ENCODE measurements at places on chromosomes 13 and 19.

DNA sequence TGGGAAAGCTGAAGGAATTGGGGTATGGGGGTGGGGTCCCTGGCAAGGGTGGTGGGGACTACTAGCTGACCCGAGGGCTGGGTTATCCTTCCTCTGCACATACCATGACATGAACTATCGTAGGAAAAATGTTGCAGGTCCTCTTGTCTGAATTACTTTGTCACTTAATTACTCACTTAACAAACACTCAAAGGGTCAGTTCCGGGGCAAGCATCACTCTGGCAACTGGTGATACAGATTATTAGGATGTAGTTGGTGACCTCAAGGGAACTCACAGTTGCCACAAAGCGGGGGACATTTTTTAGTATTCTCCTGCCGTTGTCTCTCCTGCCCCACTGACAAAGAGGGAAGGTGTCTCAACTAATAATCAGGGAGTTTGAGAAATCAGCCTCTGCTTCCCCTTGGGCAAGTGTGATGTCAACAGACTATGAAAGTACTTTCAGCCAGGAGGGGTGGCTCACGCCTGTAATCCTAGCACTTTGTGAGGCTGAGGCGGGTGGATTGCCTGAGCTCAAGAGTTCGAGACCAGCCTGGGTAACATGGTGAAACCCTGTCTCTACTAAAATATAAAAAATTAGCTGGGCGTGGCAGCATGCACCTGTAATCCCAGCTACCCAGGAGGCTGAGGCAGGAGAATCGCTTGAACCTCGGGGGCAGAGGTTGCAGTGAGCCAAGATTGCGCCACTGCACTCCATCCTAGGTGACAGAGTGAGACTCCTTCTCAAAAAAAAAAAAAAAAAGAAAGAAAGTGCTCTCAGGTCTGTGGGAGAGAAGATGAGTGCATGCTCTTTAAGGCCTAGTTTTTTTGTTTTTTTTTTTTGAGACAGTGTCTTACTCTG lies 10.3 kb downstream of the DNAJB1 start:
- no peak for DNase-seq

GRCh38 chr13:99046851-99047250 lies 69.0 kb upstream of the DOCK9 start:
- DNase-seq: no peak

- no peak for DNase-seq
These were observed 64.6 kb upstream of the SOX21 start for GRCh38 chr13:94776956-94777355.

- DNase-seq: no peak
These were observed 42.1 kb downstream of the ZNF146 start for GRCh38 chr19:36256853-36257519.

- no peak for DNase-seq
These were observed 755 bp upstream of the ZNF726 start for GRCh38 chr19:23913931-23914330.

GRCh38 chr19:4691373-4691772 lies 21.2 kb upstream of the MYDGF start:
- no peak for DNase-seq

GRCh38 chr13:101917475-101917810 lies 465.0 kb downstream of the ITGBL1 start:
- DNase-seq: peak; percentile 90

- DNase-seq: no peak
These were observed 169.6 kb upstream of the SOX1 start for GRCh38 chr13:111897178-111897845.

DNA sequence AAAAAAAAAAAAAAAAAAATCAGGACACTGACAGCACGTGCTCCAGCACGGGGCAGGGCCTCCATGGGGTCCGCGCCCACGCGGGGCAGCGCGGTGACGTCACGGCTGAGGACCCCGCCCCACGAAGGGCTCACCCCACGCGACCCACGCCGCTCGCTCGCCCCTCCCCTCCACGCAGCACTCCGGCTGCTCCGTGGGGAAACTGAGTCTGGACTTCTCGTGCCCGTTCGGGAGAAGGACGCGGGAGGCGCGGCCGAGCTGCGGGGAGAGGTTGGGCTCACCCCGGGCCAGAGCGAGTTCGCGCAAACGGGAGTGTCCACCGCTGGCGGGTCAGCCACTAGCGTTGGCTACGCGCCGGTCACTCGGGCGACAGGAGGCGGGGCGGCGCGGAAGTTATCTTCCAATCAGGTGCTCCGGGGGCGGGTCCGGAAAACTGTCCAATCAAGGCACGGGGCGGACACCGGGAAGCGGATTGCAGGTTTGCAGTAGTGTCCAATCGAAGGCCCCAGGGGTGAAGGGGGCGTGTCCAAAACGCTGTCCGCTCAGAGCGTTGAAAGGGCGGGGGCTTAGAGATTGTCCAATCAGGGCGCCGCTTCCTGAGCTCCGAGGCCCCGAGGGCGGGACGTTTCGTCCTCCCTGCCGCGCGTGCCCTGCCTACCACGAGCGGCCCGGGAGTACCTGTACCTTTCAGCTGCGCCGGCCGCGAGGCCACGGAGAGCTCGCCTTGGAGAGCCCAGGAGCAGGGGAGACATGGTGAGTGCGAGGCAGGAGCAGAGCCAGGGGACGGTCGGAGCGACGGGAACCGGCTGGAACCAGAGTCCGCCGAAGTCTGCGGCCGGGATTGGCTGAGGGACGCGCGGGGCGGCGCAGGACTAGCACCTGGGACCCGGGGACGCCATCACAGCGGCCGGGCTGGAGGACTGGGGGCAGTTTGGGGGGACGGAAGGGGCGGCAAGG lies at the start of gene ZNF57:
Gene ZNF57 (plus strand): TSS at position 633 of the 957 bp plus-strand sequence. CDS start 118 bp downstream, at position 751.
- peak; percentile 99 for DNase-seq

DNA sequence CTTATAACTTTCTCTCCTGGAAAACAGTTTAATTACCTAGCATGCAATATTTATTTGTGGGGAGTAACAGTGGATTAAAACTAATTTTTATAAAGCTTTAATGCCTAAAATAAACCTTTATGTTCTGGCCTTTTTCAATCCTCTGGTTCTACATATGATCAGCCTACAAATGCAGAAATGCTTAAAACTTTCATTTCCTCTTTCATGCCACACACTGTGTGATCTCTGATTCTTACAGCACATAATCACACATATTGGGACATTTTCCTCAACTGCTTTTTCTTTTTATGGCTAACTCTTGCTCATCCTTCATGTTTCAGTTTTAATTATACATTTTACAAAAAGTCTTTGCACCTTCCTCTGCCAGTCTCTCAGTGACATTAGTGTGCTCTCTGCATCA lies 910.8 kb upstream of the SLITRK6 start:
- no peak for DNase-seq

- no peak for DNase-seq
These were observed 396.9 kb downstream of the MYO16 start for GRCh38 chr13:109026266-109026665.

GRCh38 chr19:42276821-42277220 lies 7.8 kb downstream of the CIC start:
- DNase-seq: peak; percentile 24

- DNase-seq: no peak
These were observed 88.7 kb upstream of the PCDH9 start for GRCh38 chr13:67318860-67319259.

GRCh38 chr13:58085819-58086218 lies 454.3 kb downstream of the PCDH17 start:
- DNase-seq: no peak

GRCh38 chr13:52894413-52894812 lies 46.0 kb upstream of the PCDH8 start:
- no peak for DNase-seq

DNA sequence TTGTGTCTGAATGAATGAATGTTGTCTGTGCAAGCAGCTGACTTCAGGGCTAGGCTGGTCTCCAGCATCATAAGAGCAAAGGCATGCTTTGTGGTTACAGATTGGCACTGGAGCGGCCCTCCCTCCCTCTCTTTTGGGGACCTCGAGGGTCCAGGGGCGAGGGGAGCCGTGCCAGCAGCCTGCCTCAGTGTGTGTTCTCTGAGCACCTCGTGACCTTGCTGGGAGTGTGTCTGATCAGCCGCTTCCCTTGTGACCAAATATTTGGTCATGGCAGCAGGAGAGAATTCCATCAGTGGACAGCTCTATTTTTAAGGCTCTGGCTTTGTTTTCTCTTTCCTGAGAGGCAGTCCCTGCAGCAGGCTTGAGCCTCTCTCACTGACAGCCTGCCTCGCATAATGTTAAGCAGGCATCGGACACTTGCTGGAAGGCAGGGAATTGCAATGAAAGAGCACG lies 329.7 kb downstream of the UQCRFS1 start:
- no peak for DNase-seq

DNA sequence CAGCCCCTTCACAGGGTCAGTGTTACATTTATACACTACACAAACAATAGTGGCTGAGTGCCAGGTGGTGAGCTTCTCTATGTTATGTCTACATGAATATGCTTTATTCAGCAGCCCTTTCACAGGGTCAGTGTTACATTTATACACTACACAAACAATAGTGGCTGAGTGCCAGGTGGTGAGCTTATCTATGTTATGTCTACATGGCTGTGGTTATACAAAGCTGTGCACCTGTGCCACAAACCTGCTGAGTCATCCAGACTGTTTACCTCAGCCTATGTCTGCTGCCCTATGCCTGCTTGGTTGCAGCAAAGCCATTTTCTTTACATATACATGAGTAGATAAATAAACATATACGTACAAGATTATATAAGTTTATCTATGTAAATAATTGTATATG lies 76.5 kb downstream of the ZNF726 start:
- DNase-seq: no peak

DNA sequence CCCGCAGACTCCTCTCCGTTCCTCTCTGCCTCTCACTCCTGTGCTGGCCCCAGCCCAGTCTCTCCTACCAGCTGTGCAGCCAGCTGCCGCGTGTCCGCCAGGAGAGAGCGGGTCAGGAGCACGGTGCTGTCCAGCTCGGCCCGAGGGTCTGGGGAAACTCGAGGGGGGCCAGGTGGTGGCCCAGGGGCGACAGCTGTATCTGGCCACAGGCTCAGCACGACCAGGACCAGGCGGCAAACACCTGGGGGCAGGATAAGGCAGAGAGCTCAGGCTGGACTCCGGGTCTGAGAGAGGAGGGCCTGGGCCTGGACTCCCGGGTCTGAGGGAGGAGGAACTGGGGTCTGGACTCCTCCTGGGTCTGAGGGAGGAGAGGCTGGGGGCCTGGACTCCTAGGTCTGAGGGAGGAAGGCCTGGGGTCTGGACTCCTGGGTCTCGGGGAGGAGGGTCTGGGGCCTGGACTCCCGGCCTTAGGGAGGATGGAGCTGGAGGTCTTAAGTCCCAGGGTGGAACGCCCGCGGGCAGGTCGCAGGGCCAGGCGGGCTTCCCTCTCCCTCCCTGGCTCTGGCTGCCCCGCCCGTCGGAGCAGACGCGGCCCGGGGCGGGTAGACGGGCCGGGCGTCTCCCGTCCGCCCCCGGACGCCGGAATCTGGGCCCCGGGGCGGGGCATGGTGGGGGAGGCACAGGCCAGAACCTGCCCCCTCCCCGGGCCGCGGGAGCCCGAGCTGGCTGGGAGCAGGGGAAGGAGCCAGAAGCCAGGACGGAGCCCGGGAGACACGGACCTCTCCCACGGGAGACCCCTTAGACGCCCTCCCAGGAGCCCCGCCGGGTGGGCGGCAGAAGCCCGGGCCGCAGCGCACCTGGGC lies 1.3 kb downstream of the IL11 start:
- DNase-seq: no peak

- DNase-seq: no peak
These were observed 2.3 kb downstream of the ZNF414 start for GRCh38 chr19:8511573-8512101.

DNA sequence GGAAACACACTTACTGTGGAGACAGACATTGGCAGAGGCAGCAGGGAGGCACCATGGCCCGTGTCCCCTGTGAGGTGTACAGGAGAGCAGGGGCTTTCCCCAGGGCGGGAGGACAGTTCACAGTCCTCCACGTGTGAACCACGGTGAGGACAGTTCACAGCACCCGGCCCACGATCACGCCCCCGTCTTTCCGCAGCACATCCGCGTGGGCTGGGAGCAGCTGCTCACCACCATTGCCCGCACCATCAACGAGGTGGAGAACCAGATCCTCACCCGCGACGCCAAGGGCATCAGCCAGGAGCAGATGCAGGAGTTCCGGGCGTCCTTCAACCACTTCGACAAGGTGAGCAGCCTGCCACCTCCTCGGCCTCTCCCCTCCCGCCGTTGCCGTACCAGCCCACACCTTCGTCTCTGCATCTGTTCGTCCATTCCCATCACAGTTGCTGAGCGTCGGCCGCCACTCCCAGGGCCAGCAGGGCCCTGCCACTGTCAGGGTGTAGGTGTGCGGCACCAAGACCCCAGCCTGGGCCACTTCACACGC lies 17.4 kb downstream of the CAPN12 start:
- DNase-seq: no peak

- no peak for DNase-seq
These were observed 23.9 kb downstream of the PIBF1 start for GRCh38 chr13:72805676-72806346.

GRCh38 chr13:46647512-46648065 lies 94.6 kb downstream of the LRCH1 start:
- DNase-seq: no peak

GRCh38 chr13:113613789-113614379 lies 29.3 kb downstream of the TFDP1 start:
- DNase-seq: no peak

GRCh38 chr13:87684850-87685742 lies 13.9 kb downstream of the SLITRK5 start:
- DNase-seq: no peak

DNA sequence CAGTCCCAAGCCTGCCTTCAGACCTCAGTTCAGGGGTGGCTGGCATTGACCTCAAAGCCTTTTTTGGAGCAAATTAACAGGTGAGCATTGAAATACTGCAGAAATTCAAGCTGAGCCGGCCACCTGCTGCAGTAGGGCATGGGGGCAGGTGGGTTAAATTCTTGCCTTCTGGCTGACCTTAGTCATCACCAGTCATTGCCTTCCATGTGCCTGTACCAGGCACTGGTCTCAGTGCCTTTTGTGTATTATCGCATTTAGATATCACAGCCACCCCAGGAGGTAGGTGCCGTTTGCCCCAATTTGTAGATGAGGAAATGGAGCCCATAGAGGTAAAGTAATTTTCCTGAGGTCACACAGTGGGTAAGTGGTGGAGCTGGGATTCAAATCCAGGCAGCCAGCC lies 7.2 kb downstream of the PPP1R37 start:
- no peak for DNase-seq

GRCh38 chr19:55490478-55491432 lies 2.5 kb downstream of the SSC5D start:
- no peak for DNase-seq

GRCh38 chr13:112171570-112171965 lies 104.6 kb downstream of the SOX1 start:
- no peak for DNase-seq

- no peak for DNase-seq
These were observed 384.3 kb downstream of the HS6ST3 start for GRCh38 chr13:96474181-96474557.
